ENCODE measurements at places on chromosomes 4 and X.

DNA sequence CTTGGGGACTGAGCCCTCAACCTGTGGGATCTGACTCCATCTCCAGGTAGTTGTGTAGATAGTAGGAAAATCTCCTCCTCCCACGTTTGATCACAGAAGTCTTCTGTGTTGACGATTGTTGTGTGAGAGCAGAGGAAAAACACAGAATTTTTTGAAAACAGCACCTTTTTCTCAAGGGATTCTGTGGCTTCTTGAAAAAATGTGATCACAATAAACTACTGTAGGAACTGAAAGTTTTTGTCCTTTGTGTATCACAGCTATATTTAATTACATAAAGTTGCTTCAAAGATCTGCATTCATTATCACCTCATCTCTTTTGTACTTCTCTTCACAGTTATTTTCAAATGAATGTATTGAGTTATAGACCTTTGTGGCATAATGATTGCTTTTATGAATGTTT is 85.1 kb downstream of the AFF1 start:
- DNase-seq, result no peak

- DNase-seq, result no peak
Measured at GRCh38 chrX:24216827-24217226, 67.3 kb downstream of the ZFX start.

GRCh38 chr4:4836044-4836443 is 23.4 kb upstream of the MSX1 start:
- DNase-seq, result no peak

GRCh38 chrX:14295426-14295825 is 233.9 kb upstream of the GLRA2 start:
- DNase-seq, result no peak

DNA sequence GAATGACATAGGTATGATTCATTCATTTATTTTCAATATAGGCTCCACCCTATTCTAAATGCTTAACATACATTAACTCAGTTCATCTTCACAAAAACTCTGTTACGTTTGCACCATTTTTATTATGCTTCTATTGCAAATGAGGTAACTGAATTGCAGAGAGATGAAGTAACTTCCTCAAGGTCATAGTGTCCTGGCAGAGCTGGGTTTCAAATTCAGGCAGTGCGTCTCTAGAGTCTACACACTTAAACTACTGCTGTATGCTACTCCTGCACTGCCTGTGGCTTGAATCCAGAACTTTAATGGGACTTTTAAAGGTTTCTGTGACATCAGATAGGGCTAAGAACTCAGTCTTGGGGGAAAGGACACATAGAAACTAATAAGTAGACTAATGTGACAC is 413.4 kb downstream of the UBE2NL start:
- no peak for DNase-seq
